ENCODE measurements at places on chromosomes 2 and 18. TPM values are rescaled to one million over a fixed set of nuclear protein-coding genes. Genes with fewer than 3 reads are reported as not detected.

FOXD4L1 gene
- total RNA-seq = not detected

MAP3K19 gene
- not detected for total RNA-seq

SCYGR5 gene
- not detected for total RNA-seq

LCT gene
- 0.12 TPM for total RNA-seq

MALL gene
- 213 TPM for total RNA-seq

IDH1 gene
- 348 TPM for total RNA-seq

IHH gene
- total RNA-seq = 82.2 TPM

TMEM37 gene
- 52.1 TPM for total RNA-seq

CCDC102B gene
- total RNA-seq = 1.7 TPM

RAD51AP2 gene
- total RNA-seq = 0.11 TPM

GALNT13 gene
- total RNA-seq = 0.40 TPM

SLC38A11 gene
- 3.0 TPM for total RNA-seq

PRKRA gene
- 37.1 TPM for total RNA-seq

POTEE gene
- 0.22 TPM for total RNA-seq

REG1B gene
- not detected for total RNA-seq

POTEJ gene
- 0.17 TPM for total RNA-seq

CRYGC gene
- total RNA-seq = not detected

DNAH7 gene
- total RNA-seq = 0.91 TPM

KCNK3 gene
- 1.5 TPM for total RNA-seq

CIAO1 gene
- total RNA-seq = 75.5 TPM

AQP12B gene
- 7.9 TPM for total RNA-seq

PDE6D gene
- total RNA-seq = 20.0 TPM

FLACC1 gene
- 0.32 TPM for total RNA-seq

IRS1 gene
- total RNA-seq = 9.5 TPM

LINC00305 gene
- total RNA-seq = not detected

MBD2 gene
- total RNA-seq = 110 TPM

M1AP gene
- 0.35 TPM for total RNA-seq

GALR1 gene
- total RNA-seq = 0.16 TPM

NT5C1B gene
- total RNA-seq = not detected

DLGAP1 gene
- 0.50 TPM for total RNA-seq

ARHGAP15 gene
- 3.7 TPM for total RNA-seq

ZNF521 gene
- 3.8 TPM for total RNA-seq

RSAD2 gene
- 0.72 TPM for total RNA-seq

TOGARAM2 gene
- 0.24 TPM for total RNA-seq

SMC6 gene
- 25.2 TPM for total RNA-seq

SLC23A3 gene
- 13.8 TPM for total RNA-seq

CHRNG gene
- total RNA-seq = not detected

ABCB11 gene
- 1.1 TPM for total RNA-seq

ARL5A gene
- 46.5 TPM for total RNA-seq
